ENCODE measurements at places on chromosomes 4 and X.

GRCh38 chrX:21412029-21412428 is 37.8 kb downstream of the CNKSR2 start:
- DNase-seq = no peak

GRCh38 chr4:139331185-139331584 is 28.9 kb upstream of the NDUFC1 start:
- DNase-seq = no peak

DNA sequence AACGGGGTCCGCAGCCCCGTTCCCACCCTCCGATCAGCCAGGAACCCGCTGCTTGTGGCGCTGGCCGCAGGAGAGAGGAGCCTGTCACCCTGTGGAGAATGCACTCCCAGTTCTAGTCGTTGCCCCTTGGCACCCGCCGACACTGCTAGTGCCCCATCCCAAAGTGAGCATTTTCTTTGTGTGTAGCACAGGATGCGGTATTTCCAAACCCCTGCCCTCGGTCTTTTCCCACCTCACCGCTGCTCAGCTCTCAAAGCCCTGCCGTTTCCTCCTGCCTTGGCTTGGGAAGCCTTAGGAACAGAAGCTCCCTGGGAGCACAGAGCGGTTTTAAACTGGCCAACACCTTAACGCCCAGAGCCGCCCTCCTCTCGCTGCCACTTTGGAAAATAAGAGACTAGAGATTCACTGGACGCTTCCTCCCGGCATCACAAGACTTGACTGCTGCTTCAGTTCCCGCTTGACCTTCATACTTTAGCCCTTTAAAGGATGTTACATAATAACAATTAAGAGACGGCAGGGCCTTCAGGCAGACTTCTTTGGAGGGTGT is 772 bp downstream of the CYP4V2 start:
- peak; percentile 35 for DNase-seq

GRCh38 chrX:16873106-16873505 is 2.9 kb upstream of the RBBP7 start:
- no peak for DNase-seq

DNA sequence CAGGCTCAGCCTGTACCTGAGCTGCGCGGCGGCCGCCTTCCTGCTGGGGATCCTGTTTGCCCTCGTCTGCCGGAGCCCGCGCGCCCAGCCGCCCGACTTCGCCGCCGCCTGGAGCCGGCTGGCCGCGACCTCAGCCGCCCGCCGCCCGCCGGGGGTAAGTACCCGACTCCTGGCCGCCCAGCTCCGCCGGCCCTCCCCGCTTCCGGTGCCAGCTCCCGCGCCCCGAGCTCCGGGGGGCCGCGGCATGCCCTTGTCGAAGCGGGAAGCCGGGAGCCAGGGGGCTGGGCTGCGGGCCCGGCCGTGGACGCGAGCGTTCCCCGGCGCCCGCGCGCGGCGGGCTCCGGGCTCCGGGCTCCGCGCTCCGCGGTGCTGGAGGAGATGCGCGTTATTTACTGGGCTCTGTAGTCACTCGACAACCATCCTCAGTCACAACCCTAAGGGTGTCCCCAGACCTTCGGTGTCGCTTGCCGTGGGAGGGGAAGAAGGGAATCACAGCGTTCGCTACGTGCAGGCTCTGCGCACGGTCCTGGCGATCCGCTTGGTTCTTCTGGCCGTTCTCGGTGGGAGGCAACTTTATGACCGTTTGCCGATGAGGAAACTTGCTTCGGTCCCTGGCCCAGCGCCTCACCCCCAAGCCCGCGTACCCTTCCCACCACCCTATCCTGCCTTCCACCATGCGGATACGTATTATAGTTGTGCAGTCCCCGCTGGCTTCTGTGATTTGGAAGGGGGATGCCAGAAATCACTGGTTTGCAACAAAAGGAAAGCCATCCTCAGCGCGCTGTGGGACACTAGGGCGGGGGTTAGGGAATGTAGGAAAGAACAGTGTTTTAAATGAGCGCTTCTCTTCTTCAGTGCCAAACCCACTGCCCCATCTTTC is 944 bp downstream of the SNX25 start:
- DNase-seq = peak; percentile 19

- no peak for DNase-seq
These were observed 53.9 kb downstream of the PPARGC1A start for GRCh38 chr4:23835774-23836478.

GRCh38 chrX:31166832-31167231 is 95.0 kb upstream of the FTHL17 start:
- no peak for DNase-seq

DNA sequence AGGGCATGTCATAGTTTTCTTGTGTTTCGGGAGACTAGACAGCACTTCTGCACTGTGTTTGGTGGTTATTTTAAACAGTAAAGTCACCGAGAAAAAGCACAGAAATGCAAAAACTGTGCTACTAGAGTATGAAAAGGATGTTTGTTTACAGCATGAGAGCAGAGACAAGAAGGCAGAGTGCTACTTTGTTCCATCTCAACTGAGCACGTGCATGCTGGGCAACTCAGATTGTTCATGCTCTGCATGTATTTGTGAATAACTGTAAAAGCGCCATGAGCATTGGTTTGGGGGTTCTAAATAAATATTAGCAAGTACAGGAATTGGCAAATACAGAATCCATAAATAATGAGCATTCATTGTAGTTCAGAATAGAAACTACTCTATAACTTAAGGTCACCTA is 7.4 kb downstream of the EVC start:
- no peak for DNase-seq

- DNase-seq = no peak
These were observed 618.2 kb upstream of the FRG1 start for GRCh38 chr4:189322426-189322825.

DNA sequence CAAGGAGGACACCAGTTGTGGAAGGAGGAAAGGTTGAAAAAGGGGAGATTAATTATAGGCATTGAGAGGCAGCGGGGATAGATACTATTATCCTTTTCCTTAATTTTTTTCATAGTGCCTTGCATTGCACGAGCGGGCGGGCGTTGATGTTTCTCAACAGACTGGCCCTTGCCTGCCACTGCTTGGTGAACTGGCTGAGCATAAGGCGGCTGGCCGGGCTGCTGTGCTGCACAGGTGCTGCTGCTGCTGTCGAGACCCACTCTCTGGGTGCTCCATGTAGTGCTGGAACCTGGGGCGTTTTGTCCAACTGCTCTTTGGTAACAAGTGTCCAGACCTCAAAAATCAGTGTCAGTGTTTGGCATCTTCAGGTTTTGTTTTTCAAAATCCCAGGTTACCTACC is 83.3 kb upstream of the PAQR3 start:
- DNase-seq = no peak

GRCh38 chr4:17124767-17125166 is 226.3 kb upstream of the LDB2 start:
- no peak for DNase-seq

GRCh38 chrX:13121020-13121555 is 76.7 kb upstream of the FAM9C start:
- no peak for DNase-seq

DNA sequence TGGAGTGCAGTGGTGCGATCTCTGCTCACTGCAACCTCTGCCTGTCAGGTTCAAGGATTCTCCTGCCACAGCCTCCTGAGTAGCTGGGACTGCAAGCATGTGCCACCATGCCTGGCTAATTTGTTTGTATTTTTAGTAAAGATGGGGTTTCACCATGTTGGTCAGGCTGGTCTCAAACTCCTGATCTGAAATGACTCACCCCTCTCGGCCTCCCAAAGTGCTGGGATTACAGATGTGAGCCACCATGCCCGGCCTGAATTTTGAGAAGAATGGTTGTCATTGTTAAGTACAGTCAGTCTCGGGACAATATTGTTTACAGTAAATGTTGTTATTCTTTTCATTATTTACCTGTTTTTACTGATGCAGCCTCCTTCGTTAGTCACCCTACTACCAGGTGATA is 1226.2 kb upstream of the TENM3 start:
- DNase-seq = no peak

DNA sequence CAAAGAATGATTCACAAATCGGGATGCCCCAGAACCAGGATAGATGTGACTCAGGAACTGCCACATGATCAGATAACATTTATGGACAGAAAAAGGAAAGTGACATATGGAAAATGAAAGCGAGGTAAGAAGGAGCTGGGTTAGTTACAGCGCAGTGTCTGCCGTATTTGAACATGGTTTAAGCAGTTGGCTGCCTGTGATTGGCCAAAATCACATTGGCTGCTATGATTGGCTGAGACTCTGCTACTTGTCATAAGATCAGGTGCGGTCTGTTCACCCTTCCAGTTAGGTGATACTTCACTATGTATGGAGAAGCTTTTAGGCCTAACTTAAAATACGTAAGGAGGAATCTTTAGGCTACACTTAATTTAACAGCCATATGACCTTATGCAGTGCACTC is 322.7 kb upstream of the HAND2 start:
- no peak for DNase-seq

DNA sequence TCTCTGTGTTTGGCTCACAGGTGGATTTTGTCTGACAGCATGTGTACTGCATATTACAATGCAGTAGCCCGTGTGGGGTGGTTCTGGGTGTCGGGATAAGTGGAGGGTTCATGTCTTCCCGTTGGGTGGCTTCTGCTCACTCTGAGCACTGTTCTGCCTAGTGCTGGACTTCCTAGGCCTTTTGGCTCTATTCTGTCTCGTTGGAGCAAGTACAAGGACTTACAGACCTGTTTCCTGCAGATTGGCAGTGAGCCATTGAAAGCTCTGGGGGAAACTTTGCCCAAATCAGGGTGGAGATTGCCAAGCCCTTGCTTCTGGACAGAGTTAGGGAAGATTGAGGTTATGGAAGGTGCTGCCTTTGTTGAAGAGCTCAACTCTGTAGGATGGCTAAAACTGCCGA is 91.1 kb upstream of the SLC4A4 start:
- DNase-seq = no peak

DNA sequence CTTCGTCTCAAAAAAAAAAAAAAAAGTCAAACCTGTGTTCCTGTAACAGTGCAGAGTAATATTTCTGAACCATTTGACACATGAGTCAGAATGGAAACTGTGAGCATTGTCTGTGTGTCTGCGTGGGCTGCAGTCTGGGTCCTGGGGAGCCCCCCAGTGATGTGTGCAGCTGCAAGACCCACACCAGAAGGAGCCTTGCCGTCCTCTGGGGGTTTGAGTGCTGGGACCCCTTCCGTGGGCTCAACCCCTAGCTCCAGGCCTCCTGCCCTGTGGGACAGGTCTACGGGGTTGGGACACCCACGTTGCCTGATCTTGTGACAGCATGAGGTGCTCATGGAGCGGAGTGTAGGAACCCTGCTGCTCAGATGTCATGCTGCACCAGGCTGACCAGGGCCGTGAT is 43.7 kb downstream of the DDX3X start:
- no peak for DNase-seq

DNA sequence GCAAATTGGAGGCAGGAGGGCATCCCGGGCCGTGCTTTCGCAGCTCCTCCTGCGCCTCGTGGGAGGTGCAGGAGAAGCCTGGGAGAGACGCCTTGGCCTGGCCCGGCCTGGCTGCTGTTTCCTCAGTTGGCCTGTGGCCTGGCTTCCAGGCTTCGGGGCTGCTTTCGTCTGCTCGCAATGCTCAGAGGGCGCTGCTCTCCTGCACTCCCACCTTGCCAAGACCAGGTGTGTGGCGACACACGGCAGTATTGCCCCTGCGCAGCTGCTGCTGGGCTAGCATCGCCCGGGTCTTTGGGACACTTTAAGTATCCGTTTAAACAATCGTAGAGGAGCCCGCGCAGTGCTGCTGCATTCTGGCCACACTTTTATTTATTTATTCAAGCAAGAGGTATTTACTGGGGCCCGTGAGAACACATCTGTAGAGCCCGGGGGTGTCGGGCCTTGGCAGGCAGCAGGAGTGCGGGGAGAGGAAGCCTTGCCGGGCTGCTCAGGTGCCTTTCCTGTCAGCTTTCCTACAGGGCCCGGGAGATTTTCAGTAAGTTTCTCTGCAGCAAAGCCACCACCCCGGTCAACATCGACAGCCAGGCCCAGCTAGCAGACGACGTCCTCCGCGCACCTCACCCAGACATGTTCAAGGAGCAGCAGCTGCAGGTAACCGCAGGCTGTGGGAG is 26.2 kb upstream of the HGFAC start:
- DNase-seq = no peak

- no peak for DNase-seq
These were observed 38.5 kb upstream of the PRSS48 start for GRCh38 chr4:151238477-151238876.

GRCh38 chr4:6999172-7000086 is 43.7 kb upstream of the TADA2B start:
- DNase-seq = peak; percentile 44

- DNase-seq = no peak
These were observed 342.5 kb upstream of the MAGEB2 start for GRCh38 chrX:29872831-29873230.

DNA sequence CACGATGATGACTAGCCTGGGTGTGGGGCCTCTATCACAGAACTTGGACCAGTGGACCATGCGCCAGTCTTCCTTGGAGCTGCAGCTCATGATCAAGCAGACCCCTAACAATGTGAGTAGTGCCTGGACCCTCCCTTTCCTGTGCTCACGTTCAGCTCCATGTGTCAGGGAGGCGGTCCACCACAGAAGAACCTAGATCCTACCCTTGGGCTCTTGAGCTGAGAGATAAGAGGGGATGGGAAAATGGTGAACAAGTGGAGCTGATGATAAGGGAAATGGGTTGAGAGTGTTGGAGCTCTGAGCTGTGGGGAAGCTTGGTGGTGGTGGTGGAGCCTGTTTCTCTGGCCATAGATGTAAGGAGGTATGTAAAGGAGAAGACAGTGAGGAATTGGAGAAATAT is 13.1 kb downstream of the MED12 start:
- no peak for DNase-seq

- DNase-seq = no peak
These were observed 62.4 kb downstream of the TSC22D3 start for GRCh38 chrX:107713203-107713542.

DNA sequence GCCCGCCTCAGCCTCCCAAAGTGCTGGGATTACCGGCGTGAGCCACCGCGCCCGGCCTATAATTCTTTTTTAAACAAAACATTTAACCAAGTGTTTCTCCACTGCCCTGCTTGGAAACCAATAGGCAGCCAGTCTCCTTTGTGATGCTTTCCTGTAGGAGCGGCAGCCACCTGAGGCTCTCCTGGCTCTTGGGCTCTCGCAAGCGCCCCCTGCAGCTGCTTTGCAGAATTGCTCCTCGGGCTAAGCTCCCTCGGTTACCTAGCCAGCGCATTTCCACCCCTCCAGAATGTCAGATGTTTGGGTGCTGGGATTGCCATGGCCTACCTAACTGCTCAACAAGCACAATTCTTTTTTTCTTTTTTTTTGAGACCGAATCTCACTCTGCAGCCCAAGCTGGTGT is 7.7 kb downstream of the S100P start:
- peak; percentile 37 for DNase-seq

- no peak for DNase-seq
These were observed 36.0 kb downstream of the RTL9 start for GRCh38 chrX:110394651-110395050.

- DNase-seq = no peak
These were observed 136.5 kb downstream of the PJA1 start for GRCh38 chrX:69028761-69029120.

GRCh38 chr4:3074846-3075651 is 568 bp downstream of the HTT start:
- peak; percentile 10 for DNase-seq

DNA sequence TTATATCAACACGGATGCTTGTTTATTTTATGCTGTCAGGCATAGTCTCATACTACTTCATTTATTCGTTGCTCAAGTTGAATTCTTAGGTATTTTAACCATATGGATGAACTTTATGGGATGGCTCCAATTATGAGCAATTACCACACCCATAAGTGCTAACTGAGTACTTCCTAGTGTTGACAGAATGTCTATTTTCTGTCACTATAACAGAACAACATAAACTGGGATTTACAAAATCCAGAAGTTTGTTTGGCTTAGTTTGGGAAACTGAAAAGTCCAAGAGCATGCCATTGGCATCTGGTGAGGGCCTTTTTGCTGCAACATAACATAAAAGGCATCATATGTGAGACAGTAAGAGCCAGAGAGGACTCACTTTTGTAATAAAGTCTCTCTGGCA is 21.0 kb downstream of the SULT1E1 start:
- DNase-seq = no peak

Measured in activated effector memory CD4-positive, alpha-beta T cell treated with Interleukin-2 at 50 U/mL for 16 hours (primary cell).